Heart right ventricle (tissue), 16 donors: ENCODE measurements at places on chromosomes 12 and 14. TPM values are rescaled to one million over a fixed set of nuclear protein-coding genes. Genes with fewer than 3 reads are reported as not detected.
A peak's percentile ranks its signal among the peaks of the same experiment; 100 is the strongest.

DNA sequence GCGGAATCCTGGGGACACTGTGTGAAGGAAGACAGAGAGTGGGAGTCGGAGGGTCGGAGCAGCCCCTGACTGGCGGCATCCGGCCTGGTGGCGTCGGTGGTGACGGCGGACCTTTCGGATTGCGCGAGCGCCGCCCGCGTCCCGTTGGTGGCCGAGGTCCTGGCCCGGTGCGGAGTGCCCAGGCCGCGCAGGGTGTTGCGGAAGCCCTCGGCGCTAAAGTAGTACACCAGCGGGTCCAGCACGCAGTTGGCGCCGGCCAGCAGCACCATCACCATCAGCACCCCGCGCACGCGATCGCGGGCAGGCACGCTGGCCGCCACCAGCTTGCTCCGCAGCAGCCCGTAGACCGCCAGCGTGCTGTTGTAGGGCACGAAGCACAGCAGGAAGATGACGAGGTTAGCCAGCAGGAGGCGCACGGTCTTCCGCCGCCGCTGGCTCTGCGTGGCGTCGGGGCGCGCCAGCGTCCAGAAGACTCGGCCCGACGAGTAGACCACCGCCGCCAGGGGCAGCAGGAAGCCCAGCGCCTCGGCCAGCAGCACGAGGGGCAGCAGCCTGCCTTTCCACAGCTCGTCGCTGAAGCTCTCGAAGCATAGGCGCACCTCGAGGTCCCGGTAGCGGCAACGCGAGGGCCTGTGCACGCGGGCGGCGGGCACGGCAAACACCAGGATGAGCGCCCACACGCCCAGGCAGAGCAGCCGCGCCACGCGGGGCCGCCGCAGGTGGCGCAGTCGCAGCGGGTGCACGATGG is 13.1 kb upstream of the CHD4 start:
- no peak for DNase-seq
- H3K4me3 ChIP-seq = peak overlapping the region; percentile 22
- H3K27ac ChIP-seq = no peak overlapping the region
- H3K36me3 ChIP-seq = no peaks in the 10 kb centered on the region
- no peaks in the 10 kb centered on the region for H3K4me1 ChIP-seq
- H3K27me3 ChIP-seq = no peaks in the 10 kb centered on the region

SAMD15 gene
- 0.23 TPM for total RNA-seq

DNA sequence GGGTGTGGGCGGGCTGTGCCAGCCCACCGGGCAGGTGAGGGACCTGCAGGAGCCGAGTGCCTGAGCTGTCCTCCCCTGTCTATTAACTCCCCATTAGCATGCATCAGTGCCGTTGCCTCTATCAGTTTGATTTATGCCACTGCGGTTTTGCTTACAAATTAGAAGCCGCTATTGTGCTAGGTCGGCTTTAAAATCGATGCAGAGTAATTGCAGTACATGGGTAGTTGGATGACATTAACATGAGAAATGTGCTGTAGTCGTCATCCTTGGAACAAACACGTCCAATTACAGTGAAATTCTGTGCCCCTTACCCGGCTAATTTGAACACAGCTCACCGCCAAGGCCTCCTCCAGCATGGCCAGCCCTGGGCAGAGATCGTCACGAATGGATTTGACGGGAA is 145.8 kb downstream of the TSPAN9 start:
- no peak for DNase-seq
- no peaks in the 10 kb centered on the region for H3K36me3 ChIP-seq
- no peak overlapping the region for H3K27ac ChIP-seq
- H3K4me1 ChIP-seq = peaks cover 42% of the 10 kb centered on the region
- H3K27me3 ChIP-seq = no peaks in the 10 kb centered on the region

DNA sequence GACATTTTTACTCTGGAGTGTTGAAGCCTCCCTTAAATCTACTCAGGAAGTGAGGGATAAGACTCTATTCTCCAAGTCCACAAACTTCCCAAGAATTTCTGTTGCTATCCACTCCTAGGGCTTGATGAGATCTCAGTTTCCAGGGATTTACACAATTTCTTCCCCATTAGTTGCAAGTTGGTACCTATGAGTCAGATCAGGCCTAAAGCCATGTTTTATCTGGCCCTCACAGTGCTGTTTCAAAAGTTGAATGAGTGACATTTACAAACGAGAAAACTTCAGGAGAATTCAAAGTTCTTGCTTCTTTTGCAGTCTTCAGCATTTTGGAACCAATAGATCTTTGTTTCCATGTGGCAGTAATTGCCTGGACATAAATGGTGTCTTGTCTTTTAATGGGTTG is 156.4 kb upstream of the SYT10 start:
- no peak for DNase-seq
- no peak overlapping the region for H3K27ac ChIP-seq
- no peaks in the 10 kb centered on the region for H3K27me3 ChIP-seq
- H3K36me3 ChIP-seq = no peaks in the 10 kb centered on the region
- no peaks in the 10 kb centered on the region for H3K4me1 ChIP-seq

GRCh38 chr12:7123806-7124522 is 4.7 kb downstream of the RBP5 start:
- no peaks in the 10 kb centered on the region for H3K27me3 ChIP-seq
- no peak overlapping the region for H3K4me3 ChIP-seq
- H3K4me1 ChIP-seq = peaks cover 22% of the 10 kb centered on the region
- no peak for DNase-seq
- H3K36me3 ChIP-seq = no peaks in the 10 kb centered on the region
